COLO829 (cell line): ENCODE measurements at places on chromosomes 5 and 9.

GRCh38 chr5:14762549-14763216 is 98.2 kb downstream of the OTULIN start:
- DNase-seq = no peak

DNA sequence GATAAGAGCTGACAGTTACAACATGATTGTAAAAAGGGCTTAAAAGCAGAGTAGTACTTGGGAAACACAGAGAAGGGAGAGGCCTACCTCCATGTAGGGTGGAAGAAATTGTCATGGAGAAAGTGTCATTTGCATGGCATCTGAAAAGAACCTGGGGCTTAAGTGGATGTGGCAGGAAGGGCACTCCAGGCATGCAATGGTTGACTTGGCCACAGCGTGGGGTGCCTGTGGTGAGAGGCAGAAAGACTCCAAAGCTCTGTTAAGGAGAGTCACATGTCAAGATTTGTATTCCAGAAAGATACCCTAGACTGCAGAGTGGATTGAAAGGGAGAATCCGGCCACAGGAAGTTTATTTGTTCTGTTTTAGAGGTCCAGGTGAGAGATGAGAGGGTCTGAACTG is 2.4 kb downstream of the POLR3G start:
- no peak for DNase-seq

DNA sequence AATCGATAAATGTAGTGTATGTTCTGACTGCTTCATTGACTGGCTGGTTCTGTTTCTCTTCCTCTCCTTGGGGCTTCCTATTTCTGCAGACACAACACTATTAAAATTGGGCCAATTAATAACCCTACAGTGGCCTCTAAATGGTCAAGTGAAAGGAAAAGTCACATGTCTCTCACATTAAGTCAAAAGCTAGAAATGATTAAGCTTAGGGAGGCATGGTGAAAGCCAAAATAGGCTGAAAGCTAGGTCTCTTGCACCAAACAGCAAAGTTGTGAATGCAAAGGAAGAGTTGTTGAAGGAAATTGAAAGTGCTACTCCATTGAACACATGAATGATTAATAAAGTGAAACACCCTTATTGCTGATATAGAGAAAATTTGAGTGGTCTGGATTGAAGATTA is 58.2 kb downstream of the CCNH start:
- DNase-seq = no peak

GRCh38 chr5:138054847-138055558 is 22.1 kb upstream of the FAM13B start:
- peak; percentile 61 for DNase-seq

DNA sequence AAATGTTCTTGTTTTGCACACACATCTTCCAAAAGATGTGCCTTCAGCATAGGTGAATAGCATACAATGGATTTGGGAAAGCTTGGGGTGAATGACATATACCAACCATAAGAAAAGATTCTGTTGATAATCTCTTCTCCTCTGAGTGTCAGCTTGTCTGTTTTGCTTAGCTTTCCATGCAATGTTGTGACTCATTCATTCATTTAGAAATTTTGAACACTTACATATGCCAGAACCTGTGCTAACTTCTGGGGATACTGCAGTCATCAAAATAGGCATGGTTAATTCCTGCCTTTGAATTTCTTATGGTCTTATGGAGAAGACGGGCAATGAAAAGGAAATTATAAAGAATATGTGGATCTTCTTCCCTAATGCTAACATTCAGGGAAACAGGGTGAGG is 14.1 kb downstream of the ADRB2 start:
- no peak for DNase-seq

DNA sequence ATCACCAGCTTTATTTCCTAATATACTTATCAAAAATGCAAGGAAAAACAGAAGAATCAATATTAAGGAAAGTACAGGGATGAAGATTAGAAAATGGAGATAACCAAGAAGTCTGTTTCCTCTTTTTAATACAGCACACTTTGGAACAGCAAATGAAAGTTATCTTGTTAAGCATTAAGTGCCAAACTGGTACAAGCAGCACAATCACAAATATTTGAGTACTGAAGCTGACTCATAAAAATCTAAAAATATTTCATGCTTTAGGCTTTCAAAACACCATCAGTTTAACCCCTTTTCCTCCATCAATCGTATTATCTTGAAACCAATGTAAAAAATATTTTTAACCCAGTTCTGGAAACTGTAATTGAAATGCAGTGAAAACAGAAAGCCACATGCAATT is 2.7 kb downstream of the FBXW11 start:
- no peak for DNase-seq

- DNase-seq = no peak
Measured at GRCh38 chr9:68914751-68915150, 99.2 kb downstream of the PRKACG start.

DNA sequence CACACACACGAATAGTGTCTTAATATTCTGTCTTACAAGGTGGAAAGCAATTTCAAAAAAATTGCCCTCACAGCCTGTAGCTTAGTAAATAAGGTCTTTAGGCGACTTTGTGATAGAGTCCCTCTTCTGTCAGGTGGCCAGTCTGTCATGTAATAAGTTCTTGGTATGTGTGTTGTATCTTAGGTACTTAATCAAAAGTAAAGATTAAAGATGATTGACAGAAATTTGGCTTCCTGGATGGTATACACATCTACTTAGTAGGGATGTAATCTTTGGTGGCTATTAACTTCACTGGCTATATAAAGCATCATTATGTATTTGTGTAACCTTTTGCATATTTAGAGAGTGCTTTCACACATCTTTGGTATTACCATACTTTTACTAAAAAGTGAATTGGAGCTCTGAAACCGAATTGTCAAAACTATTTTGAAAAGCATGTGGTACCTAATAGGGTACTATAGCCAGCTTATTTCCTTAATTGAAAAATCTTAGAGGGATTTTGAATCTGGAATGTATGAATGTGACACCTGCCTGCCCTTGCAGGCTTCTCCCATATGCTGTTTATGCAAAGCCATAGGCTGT is 3.4 kb downstream of the G3BP1 start:
- DNase-seq = no peak

GRCh38 chr5:148535190-148535589 is 119.1 kb downstream of the HTR4 start:
- DNase-seq = no peak
